ENCODE measurements at places on chromosomes 1 and 21. TPM values are rescaled to one million over a fixed set of nuclear protein-coding genes. Genes with fewer than 3 reads are reported as not detected.
A peak's percentile ranks its signal among the peaks of the same experiment; 100 is the strongest.

C1orf74 gene
- 3.2 TPM for total RNA-seq

NCMAP gene
- total RNA-seq = not detected

- no peaks in the 10 kb centered on the region for H3K4me1 ChIP-seq
- no peak for DNase-seq
- H3K27ac ChIP-seq = no peak overlapping the region
- H3K27me3 ChIP-seq = peaks cover 4% of the 10 kb centered on the region
- H3K36me3 ChIP-seq = no peaks in the 10 kb centered on the region
- H3K4me3 ChIP-seq = no peak overlapping the region
Measured at GRCh38 chr21:38597421-38597820, 99.1 kb upstream of the ERG start.

DNA sequence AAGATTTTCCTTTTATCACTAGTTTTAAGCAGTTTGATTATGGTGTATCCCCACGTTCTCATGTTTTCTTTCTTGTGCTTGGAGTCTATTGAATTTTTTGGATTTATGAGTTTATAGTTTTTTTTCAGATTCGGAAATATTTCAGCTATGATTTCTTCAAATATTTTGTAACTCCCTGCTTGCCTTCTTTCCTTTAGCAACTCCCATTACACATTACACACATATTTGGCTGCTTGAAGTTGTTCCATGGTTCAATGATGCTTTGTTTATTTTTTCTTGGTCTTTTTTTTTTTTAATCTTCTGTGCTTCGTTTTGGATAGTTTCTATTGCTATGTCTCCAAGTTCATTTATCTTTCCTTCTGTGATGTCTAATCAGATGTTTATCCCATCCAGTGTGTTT lies 48.5 kb upstream of the WARS2 start:
- peaks cover 2% of the 10 kb centered on the region for H3K36me3 ChIP-seq
- H3K27me3 ChIP-seq = no peaks in the 10 kb centered on the region
- H3K4me3 ChIP-seq = no peak overlapping the region
- H3K27ac ChIP-seq = no peak overlapping the region
- no peak for DNase-seq
- H3K4me1 ChIP-seq = no peaks in the 10 kb centered on the region

GRCh38 chr1:214447557-214447871 lies 103.9 kb downstream of the PTPN14 start:
- H3K27me3 ChIP-seq = no peaks in the 10 kb centered on the region
- H3K4me3 ChIP-seq = no peak overlapping the region
- H3K27ac ChIP-seq = peak overlapping the region; percentile 73
- DNase-seq = no peak

- no peaks in the 10 kb centered on the region for H3K4me1 ChIP-seq
- H3K27ac ChIP-seq = no peak overlapping the region
- no peaks in the 10 kb centered on the region for H3K27me3 ChIP-seq
- no peak for DNase-seq
- no peaks in the 10 kb centered on the region for H3K36me3 ChIP-seq
Measured at GRCh38 chr21:44471996-44472395, 16.7 kb downstream of the LRRC3 start.

GRCh38 chr1:229941831-229942230 lies 125.2 kb upstream of the GALNT2 start:
- peaks cover 5% of the 10 kb centered on the region for H3K27me3 ChIP-seq
- H3K36me3 ChIP-seq = no peaks in the 10 kb centered on the region
- H3K27ac ChIP-seq = no peak overlapping the region
- H3K4me3 ChIP-seq = no peak overlapping the region
- H3K4me1 ChIP-seq = no peaks in the 10 kb centered on the region

GRCh38 chr21:42918291-42918690 lies 7.1 kb downstream of the ERVH48-1 start:
- H3K36me3 ChIP-seq = no peaks in the 10 kb centered on the region
- H3K4me3 ChIP-seq = no peak overlapping the region
- H3K27ac ChIP-seq = no peak overlapping the region
